ENCODE measurements at places on chromosomes 2 and 18.
A peak's percentile ranks its signal among the peaks of the same experiment; 100 is the strongest.

GRCh38 chr2:12543978-12544558, 172.7 kb upstream of the TRIB2 start:
- DNase-seq = no peak

- DNase-seq = no peak
These were observed 132.1 kb downstream of the RGPD3 start for GRCh38 chr2:106336108-106336507.

GRCh38 chr2:70344195-70344594, 42.3 kb upstream of the FAM136A start:
- no peak for DNase-seq

GRCh38 chr2:242015108-242016065, 145.9 kb downstream of the RTP5 start:
- no peak for DNase-seq

DNA sequence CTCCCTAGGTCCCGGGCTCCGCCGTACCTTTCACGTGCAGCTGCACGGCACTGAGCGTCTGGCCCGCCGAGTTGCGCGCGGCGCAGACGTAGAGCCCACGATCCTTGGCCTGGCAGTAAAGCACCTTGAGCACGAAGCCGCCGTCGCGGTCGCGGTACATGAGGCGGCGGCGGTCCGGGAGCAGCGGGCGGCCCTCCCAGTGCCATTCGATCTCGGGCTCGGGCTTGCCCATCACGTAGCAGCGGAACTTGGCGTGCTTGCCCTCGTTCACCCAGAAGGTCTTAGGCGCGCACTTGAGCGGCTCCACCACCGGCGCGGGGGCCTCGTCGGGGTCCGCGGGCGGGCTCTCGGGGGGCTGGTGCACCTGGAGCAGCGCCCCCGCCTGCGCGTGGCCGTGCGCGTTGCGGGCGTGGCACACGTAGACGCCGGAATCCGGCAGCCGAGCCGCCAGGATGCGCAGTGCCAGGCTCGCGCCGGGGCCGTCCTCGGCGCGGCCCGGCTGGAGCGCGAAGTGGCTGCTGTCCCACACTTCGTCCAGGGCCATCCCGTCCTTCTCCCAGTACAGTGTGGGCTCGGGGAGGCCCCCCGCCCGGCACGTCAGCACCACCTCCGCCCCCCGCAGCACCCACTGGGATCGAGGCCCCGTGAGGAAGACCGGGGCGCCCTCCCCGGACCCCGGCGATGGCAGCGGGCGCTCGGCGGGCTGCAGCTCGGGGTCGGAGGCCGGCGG, 980 bp downstream of the OBSL1 start:
- no peak for DNase-seq

GRCh38 chr2:175435012-175435411, 253.5 kb upstream of the ATP5MC3 start:
- DNase-seq = no peak

- DNase-seq = no peak
These were observed 66.1 kb upstream of the NXPH2 start for GRCh38 chr2:138846216-138846821.

GRCh38 chr2:173571021-173571821, 216.5 kb downstream of the CDCA7 start:
- DNase-seq = peak; percentile 68

GRCh38 chr2:109318150-109318948, 189.3 kb downstream of the SH3RF3 start:
- DNase-seq = peak; percentile 44
